Urothelium cell line (cell line): ENCODE measurements at places on chromosomes 7 and 10.
A peak's percentile ranks its signal among the peaks of the same experiment; 100 is the strongest.

DNA sequence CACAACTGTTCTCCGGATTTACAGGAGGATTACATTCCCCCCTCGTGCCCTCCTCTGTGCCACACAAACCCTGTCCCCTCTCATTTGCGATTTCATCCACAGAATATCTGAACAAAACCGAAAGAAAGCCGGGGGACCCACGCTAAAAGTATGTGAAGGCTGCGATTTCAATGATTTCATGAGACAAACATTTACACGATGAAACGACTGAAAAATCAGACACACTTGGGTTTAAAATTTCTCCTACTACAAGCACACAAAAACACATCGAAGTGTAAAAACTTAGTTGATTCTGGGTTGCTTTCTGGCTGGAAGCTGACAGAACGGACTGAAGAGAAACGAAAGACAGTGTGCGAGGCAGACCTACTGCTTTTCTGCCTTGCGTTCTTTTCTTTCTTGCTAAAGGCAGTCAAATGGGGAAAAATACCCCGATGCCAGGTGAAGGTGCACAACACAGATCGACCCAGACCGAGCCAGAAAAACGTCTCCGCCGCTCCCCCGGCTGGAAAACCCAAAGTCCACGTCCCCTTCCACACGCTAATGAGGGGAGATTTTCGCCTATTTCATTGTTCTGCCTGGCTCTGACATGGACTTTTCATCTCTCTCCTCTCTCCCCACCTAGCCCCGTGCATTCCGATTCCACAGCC, 1.2 kb downstream of the HIPK2 start:
- peak; percentile 16 for DNase-seq

- DNase-seq = peak; percentile 36
Measured at GRCh38 chr10:19811540-19811939, 4.7 kb upstream of the PLXDC2 start.

DNA sequence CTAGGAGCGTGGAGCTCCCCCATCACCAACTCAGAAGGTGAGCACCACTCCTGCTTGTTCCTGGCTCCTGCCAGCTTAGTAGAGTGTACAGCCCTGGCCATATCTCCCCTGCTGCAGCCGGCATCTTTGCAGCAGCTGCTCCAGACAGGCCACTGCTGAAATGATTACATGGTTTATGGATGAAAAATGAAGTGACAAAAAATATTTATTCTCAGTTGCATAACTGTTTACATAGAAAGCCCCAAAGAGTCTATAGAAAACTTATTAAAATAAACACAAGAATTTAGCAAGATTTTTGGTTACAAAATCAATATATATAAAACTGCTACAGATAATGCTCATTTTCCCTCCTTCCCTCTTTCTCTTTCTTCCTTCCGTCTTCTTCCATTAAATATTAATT, 27.2 kb downstream of the C10orf67 start:
- DNase-seq = no peak

DNA sequence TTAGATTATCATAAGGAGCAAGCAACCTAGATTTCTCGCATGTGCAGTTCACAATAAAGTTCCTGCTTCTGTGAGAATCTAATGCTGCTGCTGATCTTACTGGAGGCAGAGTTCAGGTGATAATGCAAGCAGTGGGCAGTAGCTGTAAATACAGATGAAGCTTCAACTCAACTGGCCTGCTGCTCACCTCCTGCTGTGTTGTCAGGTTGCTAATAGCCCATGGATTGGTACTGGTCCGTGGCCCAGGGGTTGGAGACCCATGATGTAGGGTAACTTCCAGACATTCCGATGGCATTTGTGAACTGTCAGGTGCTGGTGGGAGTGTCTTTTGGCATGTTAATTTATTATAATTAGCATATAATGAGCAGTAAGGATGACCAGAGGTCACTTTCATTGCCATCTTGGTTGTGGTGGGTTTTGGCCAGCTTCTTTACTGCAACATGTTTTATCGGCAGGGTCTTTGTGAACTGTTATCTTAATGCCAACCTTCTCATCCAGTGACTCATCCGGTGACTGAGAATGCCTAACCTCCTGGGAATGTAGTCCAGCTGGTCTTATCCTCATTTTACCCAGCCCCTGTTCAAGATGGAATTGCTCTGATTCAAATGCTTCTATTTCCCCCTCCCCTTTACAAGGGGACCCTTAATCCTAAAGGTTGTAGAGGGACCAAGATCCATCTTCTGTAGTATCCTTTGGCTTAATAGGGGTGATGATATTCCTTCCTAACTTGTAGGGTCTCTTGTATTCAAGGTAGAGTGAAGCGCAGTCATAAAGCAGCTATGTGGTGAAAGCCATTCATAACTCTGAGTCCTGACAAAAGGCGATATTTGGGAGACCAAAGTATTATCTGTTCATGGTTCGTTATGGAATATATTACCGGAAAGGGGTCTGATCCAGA, 165.8 kb downstream of the CCSER2 start:
- peak; percentile 48 for DNase-seq
